ENCODE measurements at places on chromosomes 7 and 10.

GRCh38 chr10:1040133-1040532, 8.8 kb downstream of the IDI1 start:
- DNase-seq, result no peak

DNA sequence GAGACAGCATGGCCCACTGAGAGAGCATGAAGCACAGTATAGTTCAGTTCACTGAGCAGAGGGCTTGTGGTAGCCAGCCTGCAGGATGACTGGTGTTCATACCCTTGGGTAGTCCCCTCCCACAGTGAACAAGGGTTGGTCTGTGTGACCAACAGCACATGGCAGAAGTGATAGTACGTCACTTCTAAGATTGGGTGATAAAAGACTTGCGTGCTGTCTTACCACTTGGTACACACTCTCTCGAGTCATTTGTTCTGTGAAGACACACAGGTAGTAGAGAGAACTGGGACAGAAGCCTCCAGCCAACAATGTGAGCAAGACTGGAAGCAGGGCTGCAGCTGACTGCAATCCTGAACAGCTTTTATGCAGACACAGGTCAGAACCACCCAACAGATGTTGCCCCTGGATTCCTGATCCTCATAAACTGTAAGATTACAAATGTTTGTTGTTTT, 14.6 kb downstream of the EPC1 start:
- peak; percentile 80 for DNase-seq

DNA sequence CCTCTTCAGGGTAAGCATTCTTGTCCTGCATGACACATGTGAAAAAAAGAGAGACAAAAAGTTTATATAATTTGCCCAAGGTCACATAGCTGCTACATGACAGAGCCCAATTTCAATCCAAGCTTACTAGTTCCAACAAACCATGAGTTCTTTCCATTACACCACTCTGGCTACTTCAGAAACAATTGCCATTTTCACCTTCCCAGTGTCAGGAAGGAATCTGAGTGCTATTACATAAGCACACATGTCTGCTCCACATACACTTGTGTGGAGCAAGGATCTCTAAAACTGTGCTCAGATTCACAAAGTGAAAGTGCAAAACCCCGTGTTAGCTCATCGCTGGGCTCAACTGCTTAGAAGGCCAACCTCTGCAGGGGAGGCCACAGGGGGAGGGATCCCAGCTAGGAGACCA, 356.2 kb upstream of the NFE2L3 start:
- DNase-seq, result no peak

DNA sequence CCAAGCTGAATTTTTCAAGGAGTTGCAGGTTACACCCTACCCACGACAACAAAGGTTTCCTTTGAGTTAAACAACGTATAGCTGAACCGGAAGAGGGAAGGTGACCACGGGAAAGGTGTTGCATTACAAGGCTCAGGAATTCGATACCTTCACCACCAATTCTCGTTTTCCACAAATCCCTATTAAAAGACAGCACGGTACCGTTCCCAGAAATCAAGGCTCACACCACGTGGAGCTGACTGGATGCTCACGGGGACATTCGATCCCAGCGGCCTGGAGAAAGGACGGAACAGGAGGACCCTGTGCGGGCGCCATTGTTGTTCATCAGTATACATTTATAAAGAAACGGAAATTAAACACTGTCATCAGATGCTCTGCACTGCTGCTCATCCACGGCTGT, 56.4 kb downstream of the CTBP2 start:
- no peak for DNase-seq

- DNase-seq, result no peak
Observed at GRCh38 chr10:42981358-42982236, 95.3 kb upstream of the RET start.

DNA sequence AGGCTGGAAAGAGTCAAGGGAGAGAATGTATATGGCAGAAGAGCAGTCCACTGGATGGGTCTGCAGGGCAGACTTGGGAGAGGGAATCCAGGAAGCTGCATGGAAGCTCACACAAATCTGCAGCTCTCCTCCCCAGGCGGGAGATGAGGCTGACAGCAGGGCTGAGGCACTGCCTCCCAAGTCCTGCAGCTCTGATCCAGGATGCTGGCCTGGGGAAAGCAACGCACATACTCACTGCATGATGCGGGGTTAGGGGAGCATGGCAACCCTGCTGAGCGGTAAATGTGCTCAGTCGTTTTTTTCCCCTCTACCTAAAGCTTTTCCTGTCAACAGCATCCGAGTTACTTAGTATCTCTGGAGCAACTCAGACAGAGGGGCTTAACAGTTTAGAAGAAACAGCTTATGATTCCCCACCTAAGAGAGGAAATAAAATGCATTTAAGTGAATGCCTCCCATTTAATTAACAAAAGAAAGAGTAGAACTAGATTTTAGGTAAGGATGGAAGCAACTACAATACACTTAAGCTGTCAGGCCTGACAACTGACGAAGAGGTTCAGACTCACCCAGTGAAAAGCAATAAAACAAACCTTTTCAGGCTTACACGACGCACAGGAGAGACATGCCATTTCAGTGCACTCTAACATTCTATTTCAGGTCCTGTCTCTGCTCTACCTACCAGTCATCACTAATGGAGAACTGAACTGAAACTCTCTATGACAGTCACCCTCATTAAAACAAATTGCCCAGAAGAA, 37.0 kb downstream of the CHCHD3 start:
- no peak for DNase-seq

DNA sequence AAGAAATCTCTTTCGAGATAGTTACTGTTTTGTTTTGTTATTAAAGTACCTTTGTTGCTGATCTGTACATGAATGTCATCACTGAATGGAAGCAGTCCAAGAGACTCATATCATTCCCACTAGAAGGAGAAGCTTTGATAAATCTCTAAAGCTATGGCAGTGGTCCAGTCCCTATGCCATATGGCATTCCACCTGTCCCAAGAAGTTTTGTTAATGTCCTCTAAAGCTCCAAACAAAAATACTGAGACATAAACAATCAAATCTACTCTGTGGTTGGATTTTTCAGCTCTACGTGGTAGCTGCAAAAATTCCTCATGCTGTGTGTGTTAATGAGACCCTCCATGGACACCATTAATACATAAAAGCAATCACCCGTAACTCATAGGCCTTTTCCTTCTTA, 94.1 kb downstream of the LRRN3 start:
- DNase-seq, result no peak

- DNase-seq, result no peak
Observed at GRCh38 chr10:89053555-89053954, 63.0 kb downstream of the FAS start.

DNA sequence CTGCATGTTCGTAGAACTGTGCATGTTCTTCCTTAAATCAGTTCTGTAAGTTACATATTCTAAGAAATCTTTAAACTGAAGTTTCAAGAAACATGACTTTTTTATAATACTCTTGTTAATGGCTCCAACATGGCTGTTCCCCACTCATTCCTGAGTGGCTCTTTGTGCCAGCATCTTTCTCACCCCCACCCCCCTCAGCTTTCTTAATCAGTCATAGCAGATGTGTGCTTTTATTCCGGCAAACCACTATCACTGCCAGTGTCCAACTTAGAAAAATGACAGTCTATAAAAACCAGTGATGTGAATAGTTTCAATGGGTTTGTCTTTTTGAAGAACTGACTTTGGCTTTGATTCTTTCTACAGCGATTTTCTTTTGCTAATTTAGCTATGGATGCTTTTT, 37.6 kb downstream of the PITRM1 start:
- DNase-seq, result no peak
